Right lobe of liver (tissue), 6 donors: ENCODE measurements at places on chromosomes 13 and 19. TPM values are rescaled to one million over a fixed set of nuclear protein-coding genes. Genes with fewer than 3 reads are reported as not detected.

Gene PCDH20
- total RNA-seq, result 0.62 TPM

Gene SLAIN1
- total RNA-seq, result 6.1 TPM

Gene C2CD4C
- total RNA-seq, result 2.0 TPM

- no peak for DNase-seq
Measured at GRCh38 chr13:87535911-87536310, 135.3 kb upstream of the SLITRK5 start.

DNA sequence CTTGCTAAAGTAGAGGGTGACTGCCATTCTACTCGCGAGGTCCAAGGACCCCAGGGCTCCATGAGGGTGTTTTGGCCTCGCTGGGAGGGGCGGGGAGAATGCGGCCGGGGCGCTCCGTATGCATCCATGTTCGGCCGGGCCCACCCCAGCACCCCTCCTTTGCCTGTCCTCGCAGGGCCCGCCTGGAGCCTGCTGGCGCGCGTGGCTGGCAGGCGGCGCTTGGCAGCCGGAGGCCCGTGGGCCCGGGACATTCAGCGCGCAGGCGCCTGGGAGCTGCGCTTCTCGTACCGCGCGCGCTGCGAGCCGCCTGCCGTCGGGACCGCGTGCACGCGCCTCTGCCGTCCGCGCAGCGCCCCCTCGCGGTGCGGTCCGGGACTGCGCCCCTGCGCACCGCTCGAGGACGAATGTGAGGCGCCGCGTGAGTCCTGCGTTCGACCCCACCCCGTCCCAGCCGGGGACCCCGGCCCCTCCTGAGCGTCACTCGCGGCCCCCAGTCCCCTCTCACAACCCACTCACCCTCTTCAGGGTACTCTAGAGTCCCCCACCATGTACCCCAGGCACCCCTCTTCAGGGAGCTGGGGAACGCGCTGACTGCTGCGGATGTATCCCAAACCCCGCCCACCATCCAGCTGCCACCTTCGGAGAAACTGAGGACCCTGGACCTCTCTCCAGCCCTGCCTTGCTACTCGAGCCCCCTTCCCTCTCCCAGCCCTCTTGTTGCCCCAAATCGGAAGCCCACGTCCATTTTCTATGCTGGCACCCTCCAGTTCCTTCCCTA, 4.1 kb downstream of the DLL3 start:
- peak; percentile 69 for DNase-seq

DNA sequence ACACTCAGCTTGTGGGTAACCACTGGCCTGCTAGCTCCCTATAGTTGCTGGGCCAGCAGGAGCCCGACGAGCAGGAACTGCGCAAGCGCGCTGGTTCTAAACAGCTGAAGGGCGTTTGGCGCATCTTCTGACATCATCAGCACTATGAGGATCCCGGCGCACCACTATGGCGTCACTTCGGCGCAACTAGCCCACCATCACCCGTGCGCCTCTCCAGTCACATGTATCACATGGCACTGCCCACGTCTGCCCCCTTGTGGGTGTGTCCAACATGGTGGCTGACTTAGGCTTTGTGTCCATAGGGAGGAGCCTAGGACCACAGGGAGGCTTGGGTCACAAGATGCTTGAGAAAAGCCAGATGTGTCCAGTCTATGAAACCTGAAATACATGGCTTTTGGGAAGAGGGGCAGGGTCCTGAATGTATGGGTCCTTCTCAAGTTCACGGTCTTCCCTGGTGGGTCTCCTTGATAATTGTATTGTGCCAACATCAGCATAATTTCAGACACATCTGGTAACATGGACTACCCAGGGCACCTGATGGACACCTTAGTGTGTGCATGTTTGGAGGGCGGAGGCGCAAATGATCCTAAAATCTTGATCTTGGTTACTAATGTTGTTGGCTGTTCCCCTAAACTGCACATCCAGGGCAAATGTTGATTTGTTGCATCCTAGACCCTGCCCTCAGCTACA, 18.0 kb downstream of the KLK4 start:
- no peak for DNase-seq

GRCh38 chr13:114053026-114053425, 79.2 kb upstream of the C13orf46 start:
- DNase-seq, result no peak

DNA sequence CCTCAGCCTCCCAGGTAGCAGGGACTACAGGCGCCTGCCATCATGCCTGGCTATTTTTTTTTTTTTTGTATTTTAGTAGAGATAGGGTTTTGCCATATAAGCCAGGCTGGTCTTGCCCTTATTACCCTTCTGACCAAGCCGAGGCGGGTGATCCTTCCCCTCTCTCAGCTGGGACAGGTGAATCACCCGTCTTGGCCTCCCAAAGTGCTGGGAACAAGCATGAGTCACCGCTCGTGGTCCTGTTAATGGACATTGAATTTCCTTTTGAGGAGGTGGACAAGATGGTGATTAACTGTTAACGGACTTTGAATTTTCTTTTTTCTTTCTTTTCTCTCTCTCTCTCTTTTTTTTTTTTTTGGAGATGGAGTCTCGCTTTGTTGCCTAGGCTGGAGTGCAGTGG, 10.6 kb downstream of the CD70 start:
- no peak for DNase-seq

GRCh38 chr19:46461537-46461936, 9.8 kb downstream of the PNMA8A start:
- no peak for DNase-seq

DNA sequence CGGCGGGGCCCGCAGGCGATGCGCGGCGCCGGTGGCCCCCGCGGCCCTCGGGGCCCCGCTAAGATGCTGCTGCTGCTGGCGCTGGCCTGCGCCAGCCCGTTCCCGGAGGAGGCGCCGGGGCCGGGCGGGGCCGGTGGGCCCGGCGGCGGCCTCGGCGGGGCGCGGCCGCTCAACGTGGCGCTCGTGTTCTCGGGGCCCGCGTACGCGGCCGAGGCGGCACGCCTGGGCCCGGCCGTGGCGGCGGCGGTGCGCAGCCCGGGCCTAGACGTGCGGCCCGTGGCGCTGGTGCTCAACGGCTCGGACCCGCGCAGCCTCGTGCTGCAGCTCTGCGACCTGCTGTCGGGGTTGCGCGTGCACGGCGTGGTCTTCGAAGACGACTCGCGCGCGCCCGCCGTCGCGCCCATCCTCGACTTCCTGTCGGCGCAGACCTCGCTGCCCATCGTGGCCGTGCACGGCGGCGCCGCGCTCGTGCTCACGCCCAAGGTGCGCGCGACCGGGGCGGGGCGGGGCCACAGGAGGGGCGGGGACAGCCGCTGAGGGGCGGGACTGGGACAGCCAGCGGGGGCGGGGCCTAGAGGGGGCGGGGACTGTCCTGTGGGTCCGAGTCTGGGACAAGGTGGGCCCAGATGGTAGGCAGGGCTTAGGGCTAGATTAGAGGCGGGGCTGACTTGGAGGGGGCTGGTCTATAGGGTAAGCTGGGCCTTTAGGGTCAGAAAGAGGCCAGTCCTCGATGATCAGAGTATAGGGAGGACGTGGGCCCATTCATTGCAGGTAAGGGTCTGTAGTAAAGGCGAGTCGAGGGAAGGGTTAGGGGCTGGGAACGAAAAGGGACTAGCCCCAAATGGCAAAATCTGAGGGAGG, 5.1 kb downstream of the GRIN2D start:
- DNase-seq, result no peak

DNA sequence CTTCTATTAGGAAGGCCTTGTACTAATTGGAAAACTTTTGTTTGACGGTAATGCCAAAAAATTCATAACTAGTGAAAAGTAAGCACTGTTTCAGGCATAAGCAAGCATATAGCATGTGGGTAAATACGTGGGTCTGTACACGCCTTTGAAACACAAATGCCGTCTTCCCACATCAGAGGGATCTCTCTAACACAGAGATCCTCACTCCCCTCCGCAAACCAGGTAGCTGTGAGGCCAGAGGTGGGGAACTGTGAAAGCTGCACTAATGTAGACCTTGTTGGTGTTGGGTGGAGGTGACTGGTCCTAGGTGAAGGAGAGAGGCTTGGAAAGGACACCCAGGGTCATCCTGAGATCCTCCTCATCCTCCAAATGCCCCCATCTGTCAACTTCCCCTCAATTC, 16.0 kb upstream of the POU2F2 start:
- no peak for DNase-seq
